ENCODE measurements at places on chromosomes 16 and 17.

DNA sequence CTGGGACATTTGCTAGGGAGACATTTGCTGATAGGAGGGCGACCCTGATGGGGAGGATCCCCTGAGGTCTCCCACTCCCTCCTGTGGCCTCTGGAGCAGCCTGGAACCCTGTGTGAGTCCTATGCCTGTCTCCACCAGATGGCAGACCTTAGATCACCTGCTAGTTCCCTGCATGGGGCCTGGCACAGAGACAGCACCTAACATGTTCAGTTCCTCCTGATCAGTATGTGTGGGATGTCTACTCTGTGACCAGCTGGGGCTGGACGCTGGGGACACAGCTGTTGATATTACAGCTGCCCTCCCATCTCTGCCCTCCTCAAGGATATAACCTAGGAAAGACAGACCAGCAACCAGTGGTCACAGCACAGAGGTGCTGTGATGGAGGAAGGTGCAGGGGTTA is 1.1 kb upstream of the ADCY7 start:
- DNase-seq = no peak

DNA sequence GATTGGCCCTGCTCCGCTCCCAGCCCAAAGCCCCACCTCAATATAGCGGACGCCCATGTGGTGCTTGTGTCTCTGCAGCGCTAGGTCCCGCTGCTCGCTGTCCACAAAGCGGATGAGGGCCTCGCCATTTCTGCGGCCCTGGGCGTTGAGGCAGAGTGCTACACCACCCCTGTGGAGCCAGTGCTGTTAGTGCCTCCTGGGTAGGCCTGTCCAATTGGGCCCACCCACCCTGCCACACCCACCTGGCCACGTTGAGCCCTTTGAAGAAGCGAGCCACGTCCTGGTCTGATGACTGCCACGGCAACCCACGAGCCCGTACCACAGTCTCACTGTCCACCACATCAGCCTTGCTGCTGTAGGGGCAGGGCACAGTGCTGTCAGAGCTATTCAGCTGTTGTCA is 3.6 kb downstream of the ESRP2 start:
- no peak for DNase-seq

DNA sequence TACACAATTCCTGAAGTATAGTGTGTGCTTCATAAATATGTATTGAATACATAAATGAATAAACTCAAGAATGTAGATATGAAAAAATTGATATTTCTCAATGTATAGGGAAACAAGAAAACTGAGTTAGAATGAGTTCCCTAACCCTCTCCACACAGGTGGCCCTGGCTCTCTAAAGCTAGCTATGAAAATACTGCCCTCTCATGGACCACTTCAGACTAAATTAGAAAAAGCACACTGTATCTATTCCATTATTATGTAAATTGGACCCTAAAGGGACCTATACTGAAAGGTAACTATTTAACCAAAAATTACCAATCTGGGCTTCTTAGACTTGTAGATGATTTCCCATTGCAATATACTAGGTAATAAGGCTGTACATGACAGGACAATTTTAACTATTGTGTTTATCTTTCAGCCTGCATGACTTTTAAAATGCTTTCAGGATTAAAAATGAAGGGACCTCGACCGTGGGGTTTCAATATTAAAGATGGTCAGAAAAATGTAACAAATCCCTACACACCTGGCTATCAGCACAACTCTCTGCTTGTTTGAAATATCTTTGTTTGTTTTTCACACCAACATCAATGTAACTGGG is 672.5 kb upstream of the KIF2B start:
- DNase-seq = no peak

DNA sequence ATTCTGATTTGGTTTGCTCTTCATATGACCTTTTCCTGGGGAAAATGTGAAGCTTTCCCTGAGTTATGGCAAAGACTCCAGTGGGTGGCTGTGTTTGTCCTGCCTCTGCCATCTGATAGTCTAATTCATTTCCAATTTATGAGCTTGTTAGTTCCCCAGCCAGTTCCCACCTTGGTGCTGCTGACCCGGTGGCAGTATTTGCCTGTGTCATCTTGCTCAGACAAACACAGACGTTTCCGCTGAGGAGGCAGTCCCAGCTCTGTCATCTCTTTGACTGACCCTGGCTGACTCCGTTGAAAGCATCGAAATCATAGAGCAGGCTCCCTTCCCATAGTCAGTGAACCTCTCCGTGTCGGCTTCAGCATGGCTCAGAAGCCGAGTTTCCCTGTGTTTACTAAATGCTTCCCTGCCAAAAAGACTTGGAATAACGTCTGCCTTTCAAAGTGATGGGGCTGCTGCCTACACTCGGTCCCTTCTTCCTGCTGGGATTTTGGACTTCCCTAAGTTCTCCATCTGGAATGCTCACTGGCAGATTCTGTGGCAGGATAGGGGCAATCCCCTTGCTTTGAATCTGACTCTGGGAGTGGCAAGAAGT is 538.3 kb downstream of the NPIPA7 start:
- DNase-seq = no peak

- no peak for DNase-seq
Observed at GRCh38 chr16:71552698-71553503, 24.0 kb downstream of the TAT start.

DNA sequence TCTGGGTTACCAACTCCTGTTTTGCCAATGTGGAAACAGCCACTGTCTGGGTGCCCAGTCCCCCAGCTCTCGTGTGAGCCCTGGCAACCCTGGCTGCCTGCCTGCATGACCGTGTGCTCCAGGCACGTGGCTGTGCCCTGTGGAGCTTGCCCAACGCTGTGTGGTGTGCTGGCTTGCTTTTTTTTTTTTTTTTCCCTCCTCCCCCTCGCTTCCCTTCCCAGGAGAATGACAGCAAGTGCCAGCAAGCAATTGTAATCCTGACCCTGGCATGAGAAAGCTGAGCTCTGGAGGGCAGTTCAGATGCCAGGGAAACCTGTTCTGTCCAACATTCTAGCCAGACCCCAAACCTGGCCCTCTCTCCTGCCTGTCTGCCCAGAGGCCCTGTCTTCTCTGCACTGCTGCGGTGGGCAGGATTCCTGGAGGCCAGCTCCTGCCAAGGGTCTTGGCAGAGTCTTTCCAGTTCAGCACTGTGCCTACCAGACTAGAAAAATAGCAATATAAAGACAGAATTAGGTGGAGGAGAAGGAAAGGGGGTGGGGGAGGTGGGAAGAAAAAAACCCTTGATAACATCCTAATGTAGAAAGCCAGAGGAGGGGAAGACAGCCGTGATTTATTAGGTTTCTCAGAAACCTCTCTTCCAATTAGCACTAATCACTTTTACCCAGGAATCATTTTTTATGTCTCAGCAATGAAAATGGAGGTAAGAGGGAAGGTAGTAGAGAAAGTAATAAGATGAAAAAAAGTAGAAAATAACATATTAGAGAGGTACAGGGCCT is 9.0 kb downstream of the HLF start:
- no peak for DNase-seq

DNA sequence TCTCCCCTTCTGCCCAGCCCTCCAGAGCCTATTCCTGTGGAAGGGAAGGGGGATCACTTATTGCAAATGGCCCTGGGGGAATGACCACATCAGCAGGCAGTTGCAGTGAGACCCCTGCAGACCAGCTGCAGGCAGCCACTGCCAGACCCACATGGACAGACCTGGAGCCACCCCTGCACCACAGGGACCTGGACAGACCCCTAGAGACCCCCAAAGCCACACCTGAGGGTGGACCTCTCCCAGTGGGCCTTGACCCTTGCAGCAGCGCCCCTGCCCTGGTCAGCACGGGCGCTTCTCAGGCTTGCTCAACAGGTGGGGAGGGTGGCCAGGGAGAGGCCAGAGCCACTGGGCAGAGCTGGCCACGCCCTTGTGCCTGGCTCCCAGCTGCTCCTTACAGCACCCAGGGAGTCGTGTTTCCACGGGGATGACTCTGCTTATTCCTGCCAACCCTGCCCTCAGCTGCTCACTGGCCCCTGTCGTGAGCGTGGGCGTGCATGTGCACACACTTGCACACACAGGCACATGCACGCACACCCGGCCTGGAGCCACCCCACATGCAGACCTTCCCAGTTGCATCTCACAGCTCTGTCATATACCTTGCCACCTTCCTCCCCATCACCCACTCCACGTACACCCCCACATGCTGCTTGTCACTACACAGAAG is 1.3 kb upstream of the SCN4A start:
- DNase-seq = no peak

- DNase-seq = no peak
Observed at GRCh38 chr16:67389911-67390815, 3.1 kb downstream of the TPPP3 start.

- DNase-seq = no peak
Observed at GRCh38 chr16:54946909-54947308, 16.2 kb downstream of the IRX5 start.

GRCh38 chr16:56462064-56462796 is 10.9 kb downstream of the OGFOD1 start:
- no peak for DNase-seq

- no peak for DNase-seq
Observed at GRCh38 chr17:74454197-74455024, 12.0 kb upstream of the CD300A start.

DNA sequence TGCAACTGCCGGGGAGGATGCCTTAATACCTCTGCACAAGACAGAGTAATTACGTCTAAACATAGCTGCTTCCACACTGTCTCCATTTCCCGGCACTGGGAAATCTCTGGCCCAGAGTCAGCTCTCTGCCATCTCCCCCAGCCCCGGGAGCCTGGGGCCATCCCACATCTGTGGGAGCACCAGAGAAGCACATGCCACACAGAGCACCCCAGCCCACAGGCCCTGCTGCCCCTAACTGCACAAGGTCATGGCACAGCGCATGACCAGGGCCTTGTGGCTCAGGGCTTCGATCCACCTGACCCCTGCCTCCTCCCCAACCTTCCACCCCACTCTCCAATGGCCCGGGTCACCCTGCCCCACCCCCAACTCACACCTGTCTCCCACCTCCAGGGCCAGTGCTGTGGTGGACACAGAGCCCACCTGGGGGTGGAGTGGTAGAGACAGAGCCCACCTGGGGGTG is 36.6 kb upstream of the RBFOX3 start:
- no peak for DNase-seq

DNA sequence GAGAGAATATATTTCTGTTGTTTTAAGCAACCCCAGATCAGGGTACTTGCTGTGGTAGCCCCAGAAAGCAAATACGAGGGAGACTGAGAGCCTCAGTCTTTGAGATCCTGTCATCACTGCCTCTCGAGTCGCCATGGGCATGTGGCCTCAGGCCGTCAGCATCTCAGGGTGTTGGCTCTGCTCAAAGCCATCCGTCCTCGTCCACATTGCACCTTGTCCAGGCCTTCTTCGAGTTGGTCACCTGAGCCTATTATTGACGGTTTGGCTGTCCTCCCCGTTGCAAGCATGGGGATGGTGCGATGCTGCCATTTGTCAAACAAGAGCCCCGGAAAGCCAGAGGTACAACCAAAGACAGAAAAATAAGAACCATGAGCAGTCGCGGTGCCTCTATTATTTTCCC is 136.9 kb downstream of the IRF8 start:
- DNase-seq = no peak

GRCh38 chr17:42889809-42890208 is 10.8 kb upstream of the G6PC1 start:
- no peak for DNase-seq

DNA sequence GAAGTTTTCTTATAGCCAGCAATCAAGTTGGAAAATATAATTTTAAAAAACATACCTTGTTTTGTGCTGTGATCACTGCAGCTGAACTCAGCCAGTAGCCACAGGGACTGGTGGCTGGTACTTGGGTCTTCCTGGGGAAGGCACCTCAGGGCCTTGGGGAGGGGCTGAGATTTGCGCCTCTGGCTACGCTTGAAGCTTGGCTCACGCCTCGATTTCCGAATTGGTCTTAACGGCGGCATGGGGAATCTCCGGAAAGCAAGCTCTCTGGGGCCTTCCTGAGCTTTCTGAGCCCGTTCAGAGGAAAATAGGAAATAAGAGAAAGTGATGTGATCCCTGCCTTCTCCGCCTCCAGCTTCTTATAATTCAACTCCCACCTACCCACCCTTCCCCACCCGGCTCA is 11.3 kb upstream of the USP7 start:
- DNase-seq = no peak

- DNase-seq = no peak
Observed at GRCh38 chr16:31291376-31291775, 31.6 kb downstream of the ITGAM start.

DNA sequence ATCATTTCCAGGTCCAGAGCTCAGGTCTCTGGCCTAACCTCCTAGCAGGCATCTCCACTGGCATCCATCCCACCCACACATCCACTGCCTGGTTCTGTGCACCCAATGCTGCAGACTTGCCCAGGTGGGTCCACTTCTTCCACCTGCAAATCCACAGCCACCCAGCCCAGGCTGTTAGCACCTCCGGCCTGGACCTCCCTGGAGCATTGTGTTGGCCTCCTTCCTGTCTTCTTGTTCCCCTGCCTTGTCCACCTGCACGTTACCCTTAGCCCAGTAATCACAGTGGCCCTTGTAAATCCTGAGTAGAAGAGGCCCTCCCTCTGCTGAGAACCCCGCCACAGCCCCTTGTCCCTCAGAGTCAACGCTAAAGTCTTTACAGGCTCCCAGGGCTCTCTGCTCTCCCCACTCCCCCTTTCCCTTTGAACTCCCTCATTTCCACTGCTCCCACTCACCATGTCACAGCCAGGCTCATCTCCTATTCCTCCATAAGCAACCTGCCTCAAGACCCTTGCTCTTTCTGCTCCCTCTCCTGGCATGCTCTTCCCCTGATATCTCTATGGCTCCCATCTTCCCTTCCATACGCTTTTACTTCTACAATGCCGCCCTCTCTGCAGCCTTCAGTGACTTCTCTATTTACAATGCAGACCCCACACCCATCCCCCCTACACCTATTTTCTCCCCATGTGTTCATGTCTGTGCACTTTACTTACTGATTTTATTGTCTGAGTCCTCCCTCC is 288.8 kb downstream of the FOXL1 start:
- DNase-seq = no peak

GRCh38 chr17:80008383-80008840 is 27.3 kb downstream of the TBC1D16 start:
- DNase-seq = peak; percentile 50

DNA sequence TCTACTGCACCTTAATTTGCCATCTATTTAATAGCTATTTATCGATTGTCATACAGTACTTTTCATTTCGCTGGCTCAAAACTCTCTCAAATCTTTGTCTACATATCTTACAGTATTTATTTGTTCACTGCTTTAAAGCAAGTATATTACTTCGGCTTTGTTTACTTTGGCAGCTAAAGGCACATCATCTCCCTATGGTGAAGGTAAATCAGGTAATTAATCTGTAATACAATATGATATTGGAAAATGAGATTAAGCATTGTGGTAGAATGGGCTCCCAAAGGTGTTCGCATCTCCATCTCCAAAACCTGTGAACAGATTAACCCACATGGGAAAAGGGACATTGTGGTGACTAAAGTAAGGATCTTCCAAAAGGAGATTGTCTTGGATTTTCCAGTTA is 6.5 kb downstream of the TMEM170A start:
- no peak for DNase-seq

Data from stimulated activated CD4-positive, alpha-beta T cell treated with anti-CD3 and anti-CD28 coated beads, Interleukin-1b, Interleukin-23, amount 100 ng/mL, for 1 hour (primary cell).